Right lung (tissue), 10 donors: ENCODE measurements at places on chromosomes 3 and 15. TPM values are rescaled to one million over a fixed set of nuclear protein-coding genes. Genes with fewer than 3 reads are reported as not detected.

KBTBD13 gene
- 0.43 TPM for polyA plus RNA-seq

DNA sequence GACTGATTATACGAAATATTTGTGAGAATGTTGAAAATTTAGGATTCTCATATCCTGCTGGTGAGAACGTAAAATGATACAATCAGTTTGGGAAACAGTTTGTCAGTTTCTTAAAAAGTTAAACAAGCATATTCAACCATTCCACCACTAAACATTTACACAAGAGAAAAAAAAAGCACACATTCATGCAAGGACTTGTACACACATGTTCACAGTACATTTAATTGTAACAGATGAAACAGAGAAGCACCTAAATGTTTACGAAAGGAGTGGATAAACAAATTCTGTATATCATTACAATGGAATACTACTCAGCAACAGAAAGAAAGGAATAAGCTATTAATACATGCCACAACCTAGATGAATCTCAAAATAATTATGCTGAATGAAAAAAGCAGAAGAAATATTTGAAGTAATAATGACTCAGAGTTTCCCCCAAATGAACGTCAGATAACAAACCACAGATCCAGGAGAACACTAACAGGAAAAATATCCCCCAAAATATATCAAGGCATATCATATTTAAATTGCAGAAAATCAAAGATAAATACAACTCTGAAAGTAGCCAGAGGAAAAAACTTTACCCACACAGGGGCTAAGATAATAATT, 14.3 kb downstream of the ANKRD28 start:
- DNase-seq: no peak

- DNase-seq: no peak
These were observed 1.1 kb upstream of the FBLN2 start for GRCh38 chr3:13547591-13548371.

DNA sequence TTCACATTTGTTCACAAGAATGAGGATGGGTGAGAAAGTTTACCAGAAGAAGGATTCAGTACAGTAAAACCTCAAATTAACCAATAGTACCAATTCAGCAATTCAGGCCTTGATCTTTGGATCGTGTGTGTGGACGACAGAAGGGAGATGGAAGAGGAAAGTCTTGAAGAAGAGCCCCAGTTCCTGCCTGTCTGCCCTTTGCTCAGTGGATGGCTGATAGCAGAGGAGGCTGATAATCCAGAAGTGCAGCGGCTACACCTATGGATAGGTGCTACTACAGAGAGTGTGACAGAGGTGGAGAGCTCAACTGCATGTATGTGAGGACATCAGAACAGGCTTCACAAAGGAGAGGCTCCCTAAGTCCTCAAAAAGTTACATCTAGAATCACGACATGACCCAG, 29.2 kb upstream of the PLXND1 start:
- no peak for DNase-seq

- DNase-seq: no peak
These were observed 17.9 kb upstream of the SQOR start for GRCh38 chr15:45616901-45617323.

DNA sequence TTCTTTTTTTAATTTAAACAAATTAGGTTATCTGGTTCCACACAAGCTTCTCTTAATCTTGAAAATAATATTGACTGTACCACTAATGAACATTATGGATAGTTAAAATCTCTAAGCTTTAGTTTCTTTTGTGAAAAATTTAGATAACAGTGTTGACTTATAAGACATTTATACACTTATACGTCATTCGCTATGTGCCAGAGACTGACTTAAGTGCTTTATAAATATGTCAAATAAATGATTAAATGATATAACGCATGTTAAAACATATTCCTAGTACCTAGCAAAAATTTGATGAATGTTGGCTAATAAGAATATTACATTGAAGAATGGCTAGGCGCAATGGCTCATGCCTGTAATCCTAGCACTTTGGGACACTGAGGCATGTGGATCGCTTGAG, 96.3 kb downstream of the PCCB start:
- DNase-seq: no peak
